BJ (cell line): ENCODE measurements at places on chromosomes 6 and 20.

DNA sequence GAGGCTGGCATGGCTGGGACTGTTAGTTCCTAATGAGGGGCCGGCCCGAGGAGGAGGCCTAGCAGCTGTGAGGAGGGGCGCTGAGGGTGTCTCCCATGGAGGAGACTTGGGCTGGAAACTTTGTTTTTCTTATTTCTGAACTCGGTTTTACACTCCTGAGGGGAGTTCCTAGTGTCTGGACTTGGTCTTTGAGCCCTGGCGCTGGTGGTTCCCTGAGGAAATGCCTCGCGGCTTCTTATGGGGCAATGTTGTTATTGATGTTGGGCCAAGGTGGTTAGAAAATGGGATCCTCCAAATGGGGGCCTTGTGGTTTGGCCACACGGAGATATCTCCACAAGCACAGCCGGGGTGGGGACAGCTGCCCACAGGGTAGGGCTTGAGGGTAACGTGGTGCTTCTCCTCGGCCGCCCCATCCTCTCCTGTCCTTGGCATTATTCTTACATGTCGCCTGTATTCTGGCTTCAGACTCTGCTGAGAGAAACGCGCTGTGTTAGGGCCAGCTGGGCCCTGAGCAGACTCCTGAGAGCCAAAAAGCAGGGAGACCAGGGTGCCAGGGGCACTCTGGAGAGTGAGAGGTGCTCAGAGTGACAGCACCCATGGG lies 136.9 kb downstream of the FOXO3 start:
- no peak for DNase-seq

DNA sequence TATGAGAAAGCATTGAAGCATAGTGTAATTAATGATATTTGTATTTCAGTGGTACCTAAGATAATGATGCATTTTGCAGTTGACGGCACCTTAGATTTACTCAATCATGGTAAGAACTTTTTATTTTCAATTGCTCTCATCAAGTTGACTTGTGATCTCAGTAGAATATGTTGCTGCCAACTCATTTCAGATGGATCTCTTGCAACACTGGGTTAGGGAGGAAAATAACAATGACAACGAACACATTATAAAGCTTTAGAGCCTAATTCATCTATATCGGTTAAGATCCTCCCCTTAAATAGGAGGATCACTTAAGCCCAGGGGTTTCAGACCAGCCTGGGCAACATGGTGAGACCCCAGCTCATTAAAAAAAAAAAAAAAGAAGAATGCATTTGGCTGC lies 18.0 kb upstream of the TBC1D22B start:
- DNase-seq = no peak

DNA sequence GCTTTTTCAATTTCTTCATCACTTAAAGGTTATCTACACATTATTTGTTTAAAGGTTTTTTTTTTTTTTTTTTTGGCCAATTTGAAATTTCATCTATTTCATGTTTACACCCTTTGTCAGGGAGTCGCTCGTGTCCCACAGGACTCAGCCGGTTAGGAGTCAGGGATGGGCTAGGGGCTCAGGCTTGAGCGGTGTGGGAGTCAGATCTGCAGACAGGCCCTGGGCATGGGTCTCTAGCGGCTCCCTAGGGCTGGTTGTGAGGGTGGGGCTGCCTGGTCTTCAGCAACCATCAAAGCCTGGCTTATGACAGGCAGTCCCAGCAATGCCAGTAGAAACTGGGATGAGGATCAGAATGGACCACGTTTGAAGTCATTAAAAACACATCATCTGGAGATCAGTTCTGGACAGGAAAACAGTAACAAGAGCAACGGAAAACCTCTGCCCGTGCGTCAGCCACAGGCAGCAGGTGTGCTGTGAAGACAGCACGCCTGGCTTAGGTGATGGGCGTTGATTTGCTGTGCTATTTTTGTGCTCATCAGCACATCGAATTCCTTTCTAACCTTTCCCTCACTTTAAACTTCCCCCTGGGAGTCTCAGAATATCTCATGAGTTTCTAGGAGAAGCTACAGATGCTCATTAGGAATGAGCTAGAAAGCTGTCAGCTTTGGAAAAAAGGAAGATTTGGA lies 91.3 kb upstream of the MPC1 start:
- no peak for DNase-seq

GRCh38 chr6:163427498-163428254 lies 13.2 kb downstream of the QKI start:
- peak; percentile 42 for DNase-seq

- DNase-seq = no peak
These were observed 113.9 kb upstream of the NAA20 start for GRCh38 chr20:19903168-19903811.

- DNase-seq = no peak
These were observed 40.1 kb downstream of the ILRUN start for GRCh38 chr6:34656378-34657036.

- no peak for DNase-seq
These were observed 30.3 kb downstream of the ZNF318 start for GRCh38 chr6:43339168-43339567.

- no peak for DNase-seq
These were observed 35.2 kb downstream of the SLC22A1 start for GRCh38 chr6:160156842-160157241.

GRCh38 chr6:136330634-136331033 lies 41.0 kb upstream of the BCLAF1 start:
- no peak for DNase-seq

GRCh38 chr6:53624502-53624901 lies 41.1 kb downstream of the KLHL31 start:
- no peak for DNase-seq

GRCh38 chr20:49283176-49283702 lies 5.4 kb upstream of the ZNFX1 start:
- no peak for DNase-seq

- no peak for DNase-seq
These were observed 18.2 kb upstream of the OCSTAMP start for GRCh38 chr20:46568570-46569129.

DNA sequence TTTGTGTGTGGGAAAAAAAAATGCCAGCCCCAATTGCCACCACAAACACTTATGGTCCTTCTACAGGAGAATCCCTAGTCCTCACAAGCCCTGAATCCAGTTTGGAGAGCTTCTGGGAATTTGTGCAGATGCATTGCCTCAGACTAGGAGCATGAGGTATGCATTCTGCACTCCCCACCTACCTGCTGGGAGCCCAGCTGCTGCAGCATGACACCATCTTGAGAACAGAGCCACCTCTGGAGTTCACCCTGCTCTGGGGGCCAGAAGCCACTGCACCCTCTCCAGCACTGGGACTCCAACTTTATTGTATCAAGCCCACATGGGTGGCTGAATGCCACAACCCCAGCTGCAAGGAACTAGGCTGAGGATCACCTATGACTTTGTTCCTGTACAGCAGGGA lies 568.5 kb upstream of the ID4 start:
- DNase-seq = no peak

DNA sequence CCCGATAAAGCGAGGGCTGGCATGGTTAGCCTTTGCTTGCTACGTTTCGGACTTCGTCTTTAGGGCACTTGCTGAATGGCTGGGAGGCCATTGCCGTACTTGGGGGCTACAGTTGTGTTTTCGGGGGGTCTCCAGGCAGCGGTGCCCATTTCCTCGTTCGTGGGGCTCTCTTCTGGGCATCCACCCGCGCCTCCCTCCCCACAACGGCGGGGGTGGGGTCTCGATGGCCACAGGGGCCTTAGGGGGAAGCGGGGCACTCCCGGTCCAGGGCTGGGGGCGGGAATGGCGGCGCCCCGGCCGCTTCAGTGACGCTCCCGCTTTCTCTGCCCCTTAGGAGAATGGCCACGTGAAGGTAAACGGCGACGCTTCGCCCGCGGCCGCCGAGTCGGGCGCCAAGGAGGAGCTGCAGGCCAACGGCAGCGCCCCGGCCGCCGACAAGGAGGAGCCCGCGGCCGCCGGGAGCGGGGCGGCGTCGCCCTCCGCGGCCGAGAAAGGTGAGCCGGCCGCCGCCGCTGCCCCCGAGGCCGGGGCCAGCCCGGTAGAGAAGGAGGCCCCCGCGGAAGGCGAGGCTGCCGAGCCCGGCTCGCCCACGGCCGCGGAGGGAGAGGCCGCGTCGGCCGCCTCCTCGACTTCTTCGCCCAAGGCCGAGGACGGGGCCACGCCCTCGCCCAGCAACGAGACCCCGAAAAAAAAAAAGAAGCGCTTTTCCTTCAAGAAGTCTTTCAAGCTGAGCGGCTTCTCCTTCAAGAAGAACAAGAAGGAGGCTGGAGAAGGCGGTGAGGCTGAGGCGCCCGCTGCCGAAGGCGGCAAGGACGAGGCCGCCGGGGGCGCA lies 2.4 kb downstream of the MARCKS start:
- no peak for DNase-seq

DNA sequence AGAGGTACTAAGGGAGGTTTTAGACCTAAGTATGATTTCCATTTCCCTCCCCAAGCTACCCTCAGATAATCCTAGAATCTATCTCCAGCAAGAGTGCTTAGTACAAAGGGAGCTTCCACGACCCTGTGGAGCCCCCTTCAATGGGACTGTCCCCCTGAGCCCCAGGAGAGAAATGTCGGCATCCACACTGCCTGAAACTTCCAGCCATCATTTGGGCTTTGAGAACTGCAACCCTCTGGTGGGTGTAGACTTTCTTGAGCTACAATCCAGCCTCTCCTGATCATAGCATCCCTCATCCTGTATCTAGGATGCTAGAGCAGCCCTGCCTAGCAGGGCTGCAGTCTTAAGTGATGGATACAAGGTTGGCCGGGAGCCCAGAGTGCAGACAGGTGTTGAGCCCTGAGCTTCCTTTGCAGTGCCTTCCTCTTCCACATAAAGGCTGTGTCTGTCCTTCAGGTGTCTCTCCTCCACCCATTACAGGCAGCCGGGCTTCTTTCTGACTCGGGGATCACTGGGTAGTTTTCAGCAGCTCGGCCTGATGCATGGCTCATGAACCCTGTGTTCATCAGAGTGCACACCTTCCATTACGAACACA lies 424.5 kb downstream of the PREX1 start:
- no peak for DNase-seq

- no peak for DNase-seq
These were observed 580.9 kb upstream of the FLRT3 start for GRCh38 chr20:14918281-14918680.

GRCh38 chr20:41249411-41250281 lies 67.9 kb downstream of the ZHX3 start:
- peak; percentile 59 for DNase-seq

DNA sequence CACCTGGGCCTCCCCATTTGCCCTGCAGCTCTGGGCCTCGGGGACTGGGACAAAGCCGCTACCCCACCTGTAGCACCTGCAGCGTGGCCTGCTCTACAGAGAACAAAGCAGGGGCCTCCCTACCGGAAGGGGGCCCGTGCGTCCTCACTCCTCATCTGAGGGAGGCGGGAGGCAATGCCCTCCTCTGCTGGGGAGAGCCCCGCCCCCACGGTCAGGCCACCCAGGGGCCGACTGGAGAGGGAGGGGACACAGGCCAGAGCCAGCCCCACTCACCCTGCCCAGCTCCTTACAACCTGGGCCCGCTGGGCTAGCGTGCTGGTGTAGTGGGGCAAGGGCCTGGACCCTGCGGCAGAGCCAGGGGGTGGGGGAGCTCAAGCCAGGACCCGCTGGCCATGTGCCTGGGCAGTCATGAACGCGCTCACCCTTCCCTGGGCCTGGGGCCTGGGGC lies 8.0 kb downstream of the LAMA5 start:
- no peak for DNase-seq

DNA sequence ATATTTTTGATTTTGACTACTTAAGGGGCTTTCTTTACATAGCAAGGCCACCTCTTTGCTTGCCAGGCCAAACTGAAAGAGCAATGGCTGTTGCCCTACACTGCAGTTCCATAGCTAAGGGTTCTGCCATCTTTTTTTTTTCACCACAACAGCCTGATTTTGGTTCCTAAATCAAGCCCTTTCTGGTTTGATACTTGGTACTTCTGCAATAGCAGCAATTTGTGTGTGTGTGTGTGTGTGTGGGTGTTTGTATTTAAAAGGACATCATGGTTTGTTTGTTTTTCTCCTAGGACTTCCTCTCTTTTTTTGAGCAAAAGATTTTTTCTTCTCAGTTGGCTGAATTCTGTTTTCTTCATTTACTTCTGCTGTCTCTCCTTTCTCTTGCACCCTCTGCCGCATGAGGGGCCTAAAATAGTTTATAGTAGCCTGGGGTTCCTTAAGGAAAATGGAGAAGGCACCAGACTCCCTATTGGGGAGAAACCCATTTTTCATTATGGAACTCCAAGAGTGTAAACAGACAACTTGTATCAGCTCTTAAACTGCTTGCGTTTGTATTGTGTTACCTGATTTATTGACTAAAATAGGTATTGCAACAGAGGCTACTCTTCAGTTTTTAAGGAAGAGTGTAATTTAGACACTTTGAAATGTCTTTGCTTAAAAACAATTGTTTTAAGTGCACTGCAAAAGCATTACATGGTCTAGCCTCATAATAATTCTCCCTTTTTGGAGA lies 12.2 kb upstream of the GCLC start:
- DNase-seq = no peak

DNA sequence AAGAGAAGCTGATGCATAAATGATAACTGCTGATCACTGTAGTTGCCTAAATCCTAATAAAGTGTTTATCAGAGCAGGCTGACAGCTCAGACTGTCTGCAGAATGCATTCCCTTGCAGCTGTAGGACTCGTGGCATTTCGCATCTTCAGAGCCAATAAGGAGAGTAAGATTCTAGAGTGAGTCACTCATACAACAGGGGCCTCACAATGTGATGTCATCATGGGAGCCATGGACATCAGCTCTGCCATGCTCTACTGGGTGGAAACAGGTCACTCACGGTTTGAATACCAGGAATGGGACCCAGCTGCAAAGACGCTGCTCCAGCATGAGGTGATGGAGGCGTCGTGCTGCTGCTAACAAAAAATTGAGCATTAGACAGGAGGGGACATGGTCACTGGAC lies 7.4 kb downstream of the FAM209B start:
- no peak for DNase-seq

- no peak for DNase-seq
These were observed 109.5 kb downstream of the TRIM27 start for GRCh38 chr6:28814032-28814976.

DNA sequence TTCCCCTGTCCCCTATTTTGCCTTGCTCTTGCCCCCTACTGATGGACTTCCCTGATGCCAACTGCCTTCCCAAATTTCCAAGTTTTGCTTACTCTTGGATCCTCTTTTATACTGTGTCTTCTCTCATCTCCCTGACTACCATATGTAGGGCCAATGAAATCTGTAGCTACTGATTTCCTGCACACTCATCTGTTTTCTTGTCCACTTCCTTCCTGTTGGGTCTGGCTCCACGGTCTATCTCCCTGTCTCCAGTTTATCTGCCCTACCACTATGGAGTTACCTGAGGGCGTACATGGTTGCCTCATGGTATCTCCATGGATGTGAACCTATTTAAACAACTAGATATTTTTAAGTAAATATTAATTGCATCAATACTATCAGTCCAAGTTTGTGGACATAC lies 140.3 kb upstream of the MCHR2 start:
- no peak for DNase-seq

GRCh38 chr6:143241911-143242310 lies 181.2 kb downstream of the AIG1 start:
- no peak for DNase-seq
